ENCODE measurements at places on chromosomes 5 and 9.

GRCh38 chr5:176521699-176522263 lies 15.4 kb downstream of the RNF44 start:
- no peak for DNase-seq

GRCh38 chr5:95788493-95788892 lies 34.0 kb downstream of the GLRX start:
- DNase-seq, result no peak

GRCh38 chr9:85884256-85884655 lies 56.7 kb upstream of the NAA35 start:
- no peak for DNase-seq

- DNase-seq, result no peak
Measured at GRCh38 chr5:107450531-107450930, 220.2 kb downstream of the EFNA5 start.

DNA sequence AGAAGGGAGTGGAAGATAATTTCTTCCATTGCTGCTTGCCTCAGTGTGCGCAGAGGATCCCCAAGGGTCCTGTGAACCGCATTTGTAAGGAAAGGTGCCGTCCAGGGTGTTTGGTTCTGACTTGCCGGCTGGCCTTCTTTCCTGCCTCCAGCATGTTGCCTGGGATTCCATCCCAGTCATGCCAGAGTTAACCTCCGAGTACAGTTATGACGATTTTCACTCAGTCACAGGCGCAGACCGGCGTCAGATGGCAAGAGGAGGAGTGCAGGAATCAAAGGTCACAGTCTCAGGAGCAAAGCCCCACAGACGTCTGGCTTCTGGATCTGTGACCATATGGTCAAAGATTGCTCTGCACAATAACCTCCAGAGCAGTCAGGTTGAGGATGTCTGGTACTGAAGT lies 5.9 kb upstream of the GADD45G start:
- no peak for DNase-seq

GRCh38 chr5:160749682-160750081 lies 102.3 kb downstream of the ATP10B start:
- DNase-seq, result no peak

- DNase-seq, result no peak
Measured at GRCh38 chr5:61673007-61673735, 341.1 kb downstream of the ZSWIM6 start.

- DNase-seq, result no peak
Measured at GRCh38 chr5:134143944-134144941, 29.8 kb downstream of the TCF7 start.

- DNase-seq, result no peak
Measured at GRCh38 chr9:129291041-129291501, 113.0 kb upstream of the IER5L start.

GRCh38 chr9:123337971-123338370 lies 18.0 kb upstream of the CRB2 start:
- no peak for DNase-seq

- no peak for DNase-seq
Measured at GRCh38 chr9:93651521-93651950, 75.2 kb downstream of the PHF2 start.

GRCh38 chr9:11966786-11967185 lies 726.4 kb upstream of the TYRP1 start:
- no peak for DNase-seq

DNA sequence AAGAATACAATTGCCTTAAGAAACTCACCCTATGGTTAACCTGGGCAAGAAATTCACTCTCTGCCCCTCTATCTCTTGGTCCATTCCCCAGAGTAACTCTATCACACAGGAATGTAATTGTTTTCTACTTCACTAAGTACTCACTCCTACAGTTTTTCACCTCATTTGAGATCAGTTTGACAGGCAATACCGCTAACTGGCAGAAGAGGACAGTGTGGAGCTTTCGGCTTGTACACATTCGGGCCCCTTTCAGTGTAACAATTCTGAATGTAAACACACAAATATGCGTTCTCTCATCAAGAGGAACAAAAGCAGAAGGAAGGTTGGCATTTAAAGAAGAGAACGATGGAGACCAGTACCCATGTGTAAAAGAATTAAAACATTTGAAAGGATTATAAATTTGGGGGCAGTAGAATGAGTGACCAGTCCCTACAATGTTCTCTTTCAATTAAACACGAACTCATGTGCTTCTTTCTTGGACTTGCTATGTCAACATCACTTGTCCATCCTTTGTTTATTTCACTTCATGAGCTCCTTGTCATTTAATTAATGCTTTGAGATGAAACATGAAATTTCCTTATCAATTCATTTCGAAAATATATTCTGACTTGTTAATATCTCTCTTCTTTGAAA lies 188.5 kb upstream of the GRAMD2B start:
- DNase-seq, result no peak

GRCh38 chr5:145629047-145629446 lies 206.1 kb downstream of the PRELID2 start:
- DNase-seq, result no peak

Data from stimulated activated CD8-positive, alpha-beta memory T cell treated with anti-CD3 and anti-CD28 coated beads, Interleukin-15, amount 100 ng/mL, for 48 hours (primary cell).